Left ventricle myocardium inferior (tissue), 1 donor: ENCODE measurements at places on chromosomes 3 and 15. TPM values are rescaled to one million over a fixed set of nuclear protein-coding genes. Genes with fewer than 3 reads are reported as not detected.

- H3K27ac ChIP-seq = no peak overlapping the region
- no peaks in the 10 kb centered on the region for H3K4me1 ChIP-seq
- no peak for DNase-seq
Measured at GRCh38 chr3:30035935-30036567, 570.4 kb upstream of the TGFBR2 start.

GRCh38 chr15:41908736-41909461 is 15.0 kb upstream of the SPTBN5 start:
- H3K27ac ChIP-seq = peak overlapping the region; percentile 89
- H3K4me3 ChIP-seq = no peak overlapping the region
- peaks cover 57% of the 10 kb centered on the region for H3K36me3 ChIP-seq
- H3K4me1 ChIP-seq = peaks cover 77% of the 10 kb centered on the region

DNA sequence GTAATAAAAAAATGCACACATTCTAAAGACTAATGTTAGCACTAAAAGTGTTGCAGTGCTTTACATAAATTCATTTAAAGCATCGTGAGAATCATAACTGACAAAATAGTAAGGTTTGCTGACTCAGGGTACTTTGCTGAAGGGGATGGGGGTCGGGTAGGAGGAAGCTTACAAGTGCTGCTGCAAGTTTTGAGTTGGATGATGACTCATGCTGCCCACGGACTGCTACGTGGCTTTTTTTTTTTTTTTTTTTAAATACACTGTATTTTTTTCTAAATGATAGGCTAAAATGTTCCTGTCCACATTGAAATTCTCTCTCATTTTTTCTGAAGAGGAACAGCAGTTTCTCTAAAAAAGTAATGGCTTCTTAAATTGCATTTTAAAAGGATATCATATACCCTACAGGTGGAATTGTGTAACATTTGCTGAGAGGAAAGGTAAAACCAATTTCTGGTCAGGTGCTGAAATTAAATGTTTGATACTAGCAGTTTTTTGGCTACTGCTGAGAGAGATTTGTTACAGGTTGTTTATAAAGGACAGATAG is 2.2 kb downstream of the MAPK6 start:
- H3K27ac ChIP-seq = peak overlapping the region; percentile 95
- H3K4me3 ChIP-seq = peak overlapping the region; percentile 75
- DNase-seq = no peak
- H3K36me3 ChIP-seq = no peaks in the 10 kb centered on the region
- H3K4me1 ChIP-seq = peaks cover 45% of the 10 kb centered on the region

Gene RAD51
- total RNA-seq = 0.88 TPM

Gene WNT5A
- 3.8 TPM for total RNA-seq
